Activated CD4-positive, alpha-beta T cell treated with anti-CD3 and anti-CD28 coated beads, Interleukin-2, amount 50 U/mL, for 48 hours (primary cell): ENCODE measurements at places on chromosomes 7 and 10.

DNA sequence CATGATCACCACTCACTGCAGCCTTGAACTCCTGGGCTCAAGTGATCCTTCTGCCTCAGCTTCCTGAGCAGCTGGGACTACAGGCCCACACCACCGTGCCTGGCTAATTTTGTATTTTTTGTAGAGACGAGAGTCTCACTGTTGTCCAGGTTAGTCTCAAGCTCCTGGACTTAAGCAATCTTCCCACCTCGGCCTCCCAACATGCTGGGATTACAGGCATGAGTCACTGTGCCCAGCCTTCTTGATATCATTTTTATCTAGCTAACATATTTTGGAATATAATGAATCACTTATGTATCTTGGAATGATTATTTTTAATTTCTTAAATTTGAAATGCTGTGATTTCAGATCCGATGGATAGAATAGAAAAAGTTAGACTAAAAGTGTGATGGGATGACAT, 18.4 kb downstream of the ARL4A start:
- no peak for DNase-seq

DNA sequence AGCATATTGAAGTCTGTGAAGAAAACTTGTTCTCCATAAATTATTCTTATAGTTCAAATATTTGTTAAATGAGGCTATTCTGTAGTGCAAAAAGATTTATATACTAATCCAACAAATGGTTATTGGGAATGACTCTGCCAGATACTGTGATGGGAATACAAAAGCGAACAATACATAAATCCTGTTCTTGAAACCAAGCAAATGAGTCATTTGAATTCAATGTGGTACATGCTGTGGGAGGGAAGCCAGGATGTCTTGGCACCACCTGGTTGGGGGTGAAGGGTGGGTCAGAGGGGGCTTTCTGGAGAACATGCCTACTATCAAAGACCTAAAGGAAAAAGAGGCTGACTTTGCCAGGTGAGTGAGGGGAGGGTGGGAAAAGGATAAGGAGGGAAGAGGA, 594.2 kb downstream of the CALN1 start:
- DNase-seq = no peak

DNA sequence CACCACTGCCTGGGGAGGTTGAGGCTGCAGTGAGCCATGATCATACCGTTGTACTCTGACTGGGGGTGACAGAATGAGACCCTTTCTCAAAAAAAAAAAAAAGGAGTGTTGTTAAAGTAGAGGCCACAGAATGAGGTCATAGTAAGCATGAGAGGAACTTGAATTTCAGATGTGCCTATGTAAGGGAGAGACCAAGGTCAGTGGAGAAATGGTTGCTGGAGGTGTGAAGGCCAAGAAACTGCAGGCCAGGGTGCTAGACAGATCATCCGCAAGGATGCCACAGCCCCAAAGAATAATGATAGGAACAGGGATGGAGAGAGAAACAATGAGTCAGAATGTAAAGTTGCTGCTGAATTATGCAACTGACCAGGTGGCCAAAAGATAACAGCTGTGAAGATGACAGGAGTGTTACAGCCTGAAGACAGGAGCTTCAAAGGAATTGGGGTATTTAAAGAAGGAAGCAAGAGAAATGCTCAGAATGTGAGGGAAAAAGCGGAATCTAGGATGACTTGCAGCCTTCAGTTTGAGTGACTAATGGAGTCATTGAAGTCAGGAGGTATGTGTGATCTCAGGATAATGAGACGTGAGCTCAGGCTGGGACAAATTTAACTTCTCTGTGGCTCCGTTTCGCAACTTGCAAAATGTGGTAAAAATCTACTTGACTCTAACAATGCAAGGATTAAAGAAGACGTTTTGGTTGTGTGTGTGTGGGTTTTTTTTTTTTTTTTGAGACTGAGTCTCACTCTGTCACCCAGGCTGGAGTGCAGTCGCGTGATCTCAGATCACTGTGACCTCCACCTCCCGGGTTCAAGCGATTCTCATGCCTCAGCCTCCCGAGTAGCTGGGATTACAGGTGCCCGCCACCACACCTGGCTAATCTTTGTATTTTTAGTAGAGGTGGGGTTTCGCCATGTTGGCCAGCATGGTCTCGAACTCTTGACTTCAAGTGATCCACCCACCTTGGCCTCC, 22.2 kb downstream of the TYW1B start:
- DNase-seq = no peak

DNA sequence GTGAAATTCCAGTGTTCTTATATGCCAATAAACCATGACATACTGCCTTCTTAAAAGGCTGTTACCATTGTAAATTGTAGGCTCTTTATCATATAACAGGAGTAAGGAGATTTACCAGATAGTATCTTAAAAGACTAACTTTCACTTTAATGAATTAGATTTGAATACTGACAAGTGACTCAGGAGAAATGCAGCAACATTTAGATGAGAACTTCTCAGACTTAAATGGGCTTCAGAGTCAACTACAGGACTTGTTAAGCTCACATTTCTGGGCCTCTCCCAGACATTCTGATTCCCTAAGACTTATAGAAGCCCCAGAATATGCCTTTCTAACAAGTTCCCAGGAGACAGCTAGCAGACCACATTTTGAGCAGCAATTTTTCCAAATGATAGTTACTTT, 466.3 kb downstream of the ARL4A start:
- DNase-seq = no peak

DNA sequence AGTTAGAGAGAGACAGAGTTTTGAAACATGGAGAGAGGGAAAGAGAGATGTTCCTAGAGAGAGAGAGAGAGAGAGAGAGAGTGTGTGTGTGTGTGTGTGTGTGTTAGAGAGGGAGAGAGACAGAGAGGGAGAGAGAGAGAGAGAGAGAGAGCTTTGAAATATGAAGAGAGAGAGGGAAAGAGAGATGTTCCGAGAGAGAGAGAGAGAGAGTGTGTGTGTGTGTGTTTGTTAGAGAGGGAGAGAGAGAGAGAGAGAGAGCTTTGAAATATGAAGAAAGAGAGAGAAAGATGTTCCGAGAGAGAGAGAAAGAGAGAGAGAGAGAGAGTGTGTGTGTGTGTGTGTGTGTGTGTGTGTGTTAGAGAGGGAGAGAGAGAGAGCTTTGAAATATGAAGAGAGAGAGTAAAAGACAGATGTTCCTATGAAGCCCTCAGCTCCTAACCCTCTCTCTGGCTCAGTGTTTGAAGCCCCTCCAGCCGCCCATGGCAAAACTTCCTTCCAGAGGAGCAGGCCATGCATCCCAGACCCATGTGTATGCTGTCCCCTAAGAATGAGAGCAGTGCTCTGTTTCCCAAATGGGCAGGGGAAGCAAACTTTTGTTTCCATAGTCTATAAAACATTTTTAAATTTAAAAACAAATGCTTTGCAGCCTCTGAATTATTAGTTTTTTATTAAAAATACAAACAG, 130.9 kb downstream of the KCNMA1 start:
- DNase-seq = no peak

- DNase-seq = no peak
Measured at GRCh38 chr10:78378192-78378591, 344.5 kb downstream of the RPS24 start.

- peak; percentile 31 for DNase-seq
Measured at GRCh38 chr7:140316165-140316661, 82.1 kb downstream of the SLC37A3 start.

DNA sequence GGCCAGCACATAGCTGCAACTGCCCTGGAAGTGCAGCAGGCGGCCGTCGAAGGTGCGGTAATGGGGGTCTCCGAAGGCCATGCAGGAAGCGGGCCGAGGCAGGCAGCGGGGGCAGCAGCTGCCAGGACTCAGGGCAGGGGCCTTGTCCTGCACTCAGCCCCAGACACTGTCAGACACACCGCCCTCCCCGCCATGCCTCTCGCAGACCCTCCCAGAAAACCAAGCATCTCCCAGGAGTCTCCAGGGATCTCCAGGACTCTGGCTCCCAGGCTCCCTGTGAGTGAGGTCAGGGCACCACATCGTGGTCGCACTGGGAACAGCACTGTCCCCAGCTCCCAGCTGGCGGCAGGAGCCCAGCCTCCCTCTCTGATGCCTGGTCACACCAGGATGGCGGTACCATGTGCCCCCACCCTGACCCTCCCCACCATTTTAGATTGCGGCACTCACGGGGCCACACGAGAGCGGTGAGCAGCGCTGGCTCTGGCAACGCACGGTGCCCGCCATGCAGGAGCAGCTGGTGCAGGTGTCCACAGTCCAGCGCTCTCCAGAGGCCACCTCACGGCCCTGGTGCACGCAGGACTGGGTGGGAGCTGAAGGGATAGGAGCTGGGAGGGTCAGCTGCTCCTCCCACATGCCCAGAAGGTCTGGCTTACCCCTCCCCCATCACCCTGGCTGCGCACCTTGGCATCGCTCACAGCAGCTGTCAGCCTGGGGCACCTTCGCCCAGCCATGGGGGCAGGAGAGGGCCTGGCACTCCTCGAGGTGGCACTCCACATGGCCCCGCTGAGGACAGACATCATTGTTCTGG, 17.5 kb downstream of the ATP6V1F start:
- peak; percentile 22 for DNase-seq

- no peak for DNase-seq
Measured at GRCh38 chr10:31025142-31025541, 6.5 kb downstream of the ZNF438 start.

DNA sequence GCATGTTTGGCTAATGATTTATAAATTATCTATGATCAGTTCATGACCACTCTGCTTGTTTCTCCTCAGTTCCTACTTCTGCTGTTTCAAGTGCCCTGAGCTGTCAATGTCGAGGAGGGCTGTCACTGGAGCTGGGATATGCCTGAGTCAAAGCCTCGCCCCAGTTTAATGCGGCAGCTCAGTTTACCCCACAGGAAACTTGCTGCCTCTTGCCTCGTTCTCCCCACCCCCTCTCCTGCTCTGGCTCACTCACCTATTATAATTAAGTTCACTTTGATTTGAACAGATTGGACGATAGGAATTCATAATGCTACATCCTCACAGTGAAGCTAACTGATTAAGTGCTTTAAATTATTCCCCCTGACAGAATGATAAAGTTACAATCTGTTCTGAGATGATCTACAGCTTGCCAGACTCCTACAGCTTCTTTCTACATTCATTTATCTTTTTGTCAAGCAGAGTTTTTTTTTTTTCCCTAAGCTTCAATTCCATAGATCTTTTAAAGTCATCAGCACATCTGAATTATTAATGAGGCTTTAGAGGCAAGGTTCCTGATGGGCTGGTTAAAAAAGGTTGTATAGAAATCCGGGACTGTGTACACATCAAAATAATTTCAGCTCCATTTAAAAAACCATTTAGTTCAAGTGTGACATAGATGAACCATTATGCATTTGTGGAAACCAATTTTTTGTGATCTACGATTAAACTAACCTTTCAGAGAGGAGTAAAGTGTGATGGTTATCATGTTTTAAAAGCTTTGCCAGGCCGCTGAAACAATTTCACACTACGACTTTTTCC, 758.3 kb downstream of the KCNMA1 start:
- DNase-seq = no peak

DNA sequence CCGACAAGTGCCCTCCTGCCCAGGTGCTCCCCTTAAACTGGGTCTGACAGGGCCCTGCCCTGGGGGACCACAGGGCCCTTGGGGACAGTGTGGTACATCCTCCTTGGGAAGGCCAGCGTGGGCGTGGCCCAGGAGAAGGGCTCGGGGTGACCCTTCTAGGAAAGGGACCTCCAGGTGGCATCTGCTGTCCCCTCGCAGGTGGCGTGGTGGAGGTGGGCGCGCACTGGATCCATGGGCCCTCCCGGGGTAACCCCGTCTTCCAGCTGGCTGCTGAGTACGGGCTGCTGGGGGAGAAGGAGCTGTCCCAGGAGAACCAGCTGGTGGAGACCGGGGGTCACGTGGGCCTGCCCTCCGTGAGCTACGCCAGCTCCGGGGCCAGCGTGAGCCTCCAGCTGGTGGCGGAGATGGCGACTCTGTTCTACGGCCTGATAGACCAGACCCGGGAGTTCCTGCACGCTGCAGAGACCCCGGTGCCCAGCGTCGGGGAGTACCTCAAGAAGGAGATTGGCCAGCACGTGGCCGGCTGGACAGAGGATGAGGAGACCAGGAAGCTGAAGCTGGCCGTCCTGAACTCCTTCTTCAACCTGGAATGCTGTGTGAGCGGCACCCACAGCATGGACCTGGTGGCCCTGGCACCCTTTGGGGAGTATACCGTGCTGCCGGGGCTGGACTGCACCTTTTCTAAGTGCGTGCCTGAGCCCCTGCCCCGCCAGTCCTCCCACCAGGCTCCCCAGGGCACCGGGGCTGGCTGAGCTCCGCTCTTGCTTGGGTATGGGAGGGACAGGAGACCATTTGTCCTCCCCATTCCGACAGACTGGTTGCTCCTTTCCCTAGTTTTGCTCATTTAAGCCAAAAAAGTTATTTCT, 972 bp downstream of the PAOX start:
- DNase-seq = no peak
